ENCODE measurements at places on chromosomes 11 and 22.
A peak's percentile ranks its signal among the peaks of the same experiment; 100 is the strongest.

GRCh38 chr22:20058989-20059770 lies 20.9 kb upstream of the DGCR8 start:
- DNase-seq: no peak

DNA sequence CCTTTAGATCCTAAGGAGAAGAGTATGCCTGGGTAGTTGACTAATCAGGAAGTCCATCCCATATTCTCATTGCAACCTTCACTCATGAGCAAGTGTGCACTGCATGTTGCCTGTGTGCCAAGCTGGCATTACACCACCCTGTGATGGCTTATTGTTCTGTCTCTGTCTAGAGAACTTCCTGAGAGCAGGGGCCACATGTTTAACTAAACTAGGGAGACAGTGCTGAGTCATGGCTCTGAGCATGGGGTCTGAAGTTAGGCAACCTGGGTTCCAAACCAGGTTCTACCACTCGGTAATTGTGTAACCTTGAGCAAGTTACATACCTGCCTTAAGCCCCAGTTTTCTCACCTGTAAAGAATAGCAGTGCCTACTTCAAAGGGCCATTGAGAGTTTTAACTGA lies 39.6 kb downstream of the CSNK2A3 start:
- no peak for DNase-seq

GRCh38 chr11:12434325-12434654 lies 56.9 kb downstream of the PARVA start:
- DNase-seq: no peak

- DNase-seq: no peak
Observed at GRCh38 chr11:115153135-115153534, 351.1 kb downstream of the CADM1 start.

DNA sequence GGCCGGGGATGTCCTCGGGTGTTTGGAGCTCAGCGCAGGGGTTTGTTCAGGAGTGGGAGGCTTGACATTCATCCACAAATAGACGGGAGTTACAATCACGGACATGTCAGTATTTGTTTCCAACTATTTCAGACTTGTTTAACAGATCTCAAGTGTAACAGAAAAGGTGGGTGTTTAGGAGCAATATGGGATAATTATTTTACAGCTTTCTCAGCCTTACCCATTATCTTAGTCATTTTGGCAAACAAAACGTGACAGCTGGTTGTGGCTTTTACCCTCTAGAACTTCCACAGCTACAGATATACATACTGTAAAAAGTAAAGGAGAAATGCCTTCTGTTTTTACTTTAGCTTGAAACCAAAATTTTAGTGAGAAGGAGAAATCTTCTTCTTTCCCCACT lies 178.7 kb upstream of the TMEM45B start:
- DNase-seq: no peak

DNA sequence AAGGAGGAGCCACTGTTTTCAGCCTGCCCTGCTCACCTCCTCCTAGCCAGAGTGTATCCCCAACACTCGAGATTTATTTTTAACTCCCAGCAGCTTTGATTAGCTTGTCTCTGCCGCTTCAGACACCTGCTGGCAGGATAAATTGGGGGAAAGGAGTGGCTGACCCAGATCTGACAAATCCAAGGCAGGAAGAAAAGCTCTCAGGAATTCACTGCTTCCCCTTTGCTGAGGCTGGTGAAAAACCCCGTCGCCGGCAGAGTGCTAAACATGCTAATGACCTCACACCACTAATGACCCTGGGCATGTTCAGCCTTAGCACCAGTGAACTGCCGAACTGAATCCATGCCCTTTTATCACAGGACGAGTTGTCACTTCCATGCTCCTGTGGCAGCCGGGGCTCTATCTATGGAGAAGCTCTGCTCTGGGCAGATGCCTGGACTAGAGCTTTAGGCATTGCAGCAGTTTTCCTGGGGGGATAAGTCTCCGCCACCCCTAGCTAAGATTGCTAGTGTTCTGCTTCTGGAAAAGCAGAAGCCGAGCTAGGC lies 52.2 kb downstream of the FEZ1 start:
- DNase-seq: no peak

GRCh38 chr11:16853859-16854258 lies 115.4 kb downstream of the C11orf58 start:
- no peak for DNase-seq

GRCh38 chr11:61609000-61609979 lies 28.4 kb upstream of the SYT7 start:
- no peak for DNase-seq

- DNase-seq: no peak
Observed at GRCh38 chr22:30261134-30261533, 5.5 kb downstream of the OSM start.

- no peak for DNase-seq
Observed at GRCh38 chr22:39242595-39243438, 2.0 kb downstream of the PDGFB start.

DNA sequence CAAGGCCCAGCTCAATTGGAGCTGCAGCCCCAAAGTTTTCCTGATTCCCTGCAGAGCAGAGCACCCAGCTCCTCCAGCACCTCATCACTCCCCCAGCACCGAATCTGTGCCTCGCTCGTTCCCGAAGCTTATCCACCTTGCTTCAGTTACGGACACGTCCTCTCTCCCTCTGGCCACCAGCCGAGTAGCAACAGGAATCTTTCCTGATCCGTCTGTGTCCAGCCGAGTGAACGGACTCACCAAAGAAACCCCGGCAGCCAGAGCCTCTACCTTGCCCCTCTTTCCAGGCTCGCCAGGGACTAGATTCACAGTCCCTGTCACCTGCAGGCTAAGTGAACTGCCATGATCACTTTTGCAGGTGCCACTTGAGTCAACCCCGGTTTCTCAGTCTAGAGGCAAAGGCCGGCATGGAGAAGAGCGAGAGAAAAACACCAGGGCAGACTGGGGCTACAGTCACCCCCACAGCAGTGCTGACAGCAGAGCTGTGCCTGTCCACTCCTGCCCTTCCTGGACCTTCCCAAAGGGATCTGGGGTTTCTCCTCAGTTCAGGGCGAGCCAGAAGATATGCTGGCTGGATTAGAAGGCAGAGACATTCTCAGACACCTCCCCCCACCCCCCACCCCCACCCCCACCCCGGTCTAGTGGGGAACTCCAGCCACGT lies 32.3 kb downstream of the BID start:
- no peak for DNase-seq

DNA sequence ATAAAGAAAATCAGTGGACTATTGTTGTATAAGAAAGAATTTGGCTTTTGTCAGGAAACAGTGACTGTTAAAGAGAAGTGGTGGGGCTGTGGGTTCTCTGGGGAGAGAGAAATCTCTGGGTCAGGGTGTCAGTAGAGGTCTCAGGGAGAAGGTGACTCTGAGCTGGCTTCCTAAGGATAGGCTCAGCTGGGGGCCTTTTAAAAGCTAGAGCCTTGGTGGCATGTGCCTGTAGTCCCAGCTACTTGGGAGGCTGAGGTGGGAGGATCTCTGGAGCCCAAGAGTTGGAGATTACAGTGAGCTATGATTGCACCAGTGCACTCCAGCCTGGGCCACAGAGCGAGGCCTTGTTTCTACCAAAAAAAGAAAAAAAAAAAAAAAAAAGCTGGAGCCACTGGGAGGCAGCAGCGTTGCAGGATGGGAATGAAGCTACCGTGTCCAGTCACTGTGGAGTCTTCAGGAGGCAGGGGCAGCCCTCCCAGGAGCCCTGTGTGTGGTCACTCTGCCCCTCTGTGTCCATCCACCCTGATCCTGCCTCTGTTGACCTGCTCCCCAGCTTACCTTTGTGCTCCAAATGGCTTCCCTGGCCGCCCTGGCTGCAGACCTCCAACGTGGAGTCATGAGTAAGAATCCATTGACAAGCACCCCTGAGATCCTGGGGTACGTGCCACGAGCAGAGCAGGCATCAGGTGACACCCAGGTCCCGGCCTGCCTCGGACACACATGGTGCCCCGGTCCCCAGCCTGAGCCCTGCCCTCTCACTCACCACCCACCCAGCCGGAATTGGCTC lies 5.4 kb upstream of the MIF start:
- DNase-seq: no peak

- peak; percentile 27 for DNase-seq
Observed at GRCh38 chr11:74162681-74163467, 7.9 kb downstream of the C2CD3 start.

DNA sequence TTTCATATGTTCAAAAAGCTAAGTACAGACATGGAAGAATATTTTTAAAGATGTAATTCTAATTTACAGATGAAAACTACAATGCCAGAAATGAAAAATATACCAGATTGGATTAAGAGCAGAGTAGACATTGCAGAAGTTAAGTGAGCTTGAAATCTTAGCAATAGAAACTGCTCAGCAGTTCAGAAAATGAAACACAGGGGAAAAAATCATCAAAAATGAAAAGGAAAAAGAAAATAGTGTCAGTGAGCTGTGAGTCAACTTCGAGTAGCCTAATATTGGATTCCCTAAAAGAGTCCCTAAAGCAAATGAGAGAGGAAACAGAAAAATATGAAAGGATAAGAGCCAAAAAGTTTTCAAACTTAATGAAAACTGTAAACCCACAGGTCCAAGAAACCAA lies 25.8 kb upstream of the IL10RA start:
- no peak for DNase-seq

GRCh38 chr11:116553482-116553881 lies 219.3 kb downstream of the BUD13 start:
- DNase-seq: no peak

GRCh38 chr22:29726512-29727130 lies 6.8 kb downstream of the CABP7 start:
- DNase-seq: no peak

DNA sequence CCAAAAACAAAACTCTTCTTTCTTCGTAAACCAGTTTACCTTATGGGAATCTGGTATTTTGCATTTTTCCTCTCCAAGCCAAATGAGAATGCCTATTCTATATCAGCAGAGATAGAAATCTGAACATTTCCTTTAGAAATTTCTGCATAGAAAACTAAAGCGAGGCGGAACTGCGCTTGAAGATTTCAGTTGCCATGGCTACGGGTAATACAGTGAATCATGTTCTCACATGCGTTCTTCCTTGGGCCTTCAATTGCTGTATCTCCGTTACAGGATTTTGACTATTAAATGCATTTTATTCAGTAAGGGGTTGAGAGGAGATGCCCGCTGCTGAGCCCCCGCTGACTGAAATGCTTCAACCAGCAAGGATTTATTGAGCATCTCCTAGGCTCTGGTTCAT lies 108.2 kb upstream of the CRYBB3 start:
- no peak for DNase-seq

DNA sequence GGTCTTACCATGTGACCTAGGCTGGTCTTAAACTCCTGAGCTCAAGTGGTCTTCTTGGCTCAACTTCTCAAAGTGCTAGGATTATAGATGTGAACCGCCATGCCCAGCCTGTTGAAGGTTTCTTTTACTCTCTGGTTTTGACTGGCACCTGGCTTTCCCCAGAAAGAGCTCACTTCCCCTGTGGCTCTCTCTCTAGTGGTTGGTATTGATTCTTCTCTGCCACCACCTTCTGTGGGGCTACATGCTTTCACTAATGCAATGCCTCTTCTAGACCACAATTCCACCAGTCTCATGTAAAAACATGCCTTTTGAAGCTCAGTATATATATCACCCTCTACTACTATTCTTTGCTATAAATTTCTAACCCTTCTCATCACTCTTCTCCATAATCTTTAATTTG lies 67.2 kb downstream of the CCDC83 start:
- DNase-seq: no peak

DNA sequence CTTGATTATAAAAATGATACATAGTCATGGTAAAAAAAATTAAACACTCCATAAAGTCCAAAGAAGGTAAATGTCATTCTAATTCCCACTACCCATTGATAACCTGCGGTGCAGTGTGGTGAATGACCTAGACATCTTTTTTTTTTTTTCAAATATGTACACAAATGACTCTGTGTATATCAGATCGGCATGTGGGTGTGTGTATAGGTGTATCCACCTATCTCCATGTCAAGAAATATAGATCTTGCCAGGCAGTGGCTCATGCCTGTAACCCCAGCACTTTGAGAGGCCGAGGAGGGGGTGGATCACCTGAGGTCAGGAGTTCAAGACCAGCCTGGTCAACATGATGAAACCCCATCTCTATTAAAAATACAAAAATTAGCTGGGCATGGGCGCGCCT lies 18.4 kb upstream of the CBX6 start:
- no peak for DNase-seq

DNA sequence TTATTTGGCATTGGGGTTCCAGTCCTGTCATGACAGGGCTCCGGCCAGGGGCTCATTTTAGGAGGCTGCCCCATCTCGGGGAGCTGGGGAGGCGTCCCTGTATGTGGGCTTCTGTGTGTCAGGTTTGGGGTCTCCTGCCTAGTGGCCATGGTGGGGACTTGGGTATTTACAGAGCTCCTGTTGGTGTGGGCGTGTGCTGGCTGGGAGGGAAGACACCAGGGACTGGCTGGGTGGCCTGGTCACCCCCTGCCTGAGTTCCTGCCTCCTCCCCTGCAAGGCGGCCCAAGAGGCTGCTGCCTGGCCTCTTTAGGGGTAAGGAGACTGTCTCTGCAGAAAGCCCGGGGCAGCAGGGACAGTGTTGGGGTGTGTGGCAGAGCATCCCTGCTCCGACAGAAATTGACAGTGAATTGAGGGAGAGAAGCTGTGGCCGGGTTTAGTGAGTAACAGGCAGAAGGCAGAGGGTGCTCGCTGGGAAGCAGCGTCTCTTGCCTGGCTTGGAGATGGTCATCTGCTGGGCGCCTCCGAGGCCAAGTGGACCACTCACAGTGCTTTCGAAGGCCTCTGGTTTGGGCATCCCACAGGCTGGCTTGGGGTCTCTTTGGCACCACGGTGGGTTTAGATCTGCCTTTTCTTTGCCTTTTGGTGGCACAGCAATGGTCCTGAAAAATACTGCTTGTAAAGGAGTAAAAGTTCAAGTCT lies 40.3 kb upstream of the GRAMD4 start:
- DNase-seq: no peak

DNA sequence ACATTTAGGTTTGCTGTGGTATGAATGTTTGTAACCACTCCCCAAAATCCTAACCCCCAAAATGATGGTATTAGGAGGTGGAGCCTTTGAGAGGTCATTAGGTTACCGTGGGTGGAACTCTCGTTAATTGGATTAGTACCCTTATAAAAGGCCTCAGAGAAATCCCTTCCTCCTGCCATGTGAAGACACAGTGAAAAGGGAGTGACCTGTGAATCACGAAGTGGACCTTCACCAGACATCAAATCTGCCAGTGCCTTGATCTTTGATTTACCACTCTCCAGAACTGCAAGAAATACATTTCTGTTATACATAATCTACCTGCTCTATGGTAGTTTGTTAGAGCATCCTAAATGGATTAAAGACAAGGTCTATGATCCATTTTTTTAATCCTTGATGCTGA lies 12.6 kb upstream of the PICALM start:
- no peak for DNase-seq

- DNase-seq: no peak
Observed at GRCh38 chr11:32080361-32080980, 10.4 kb upstream of the RCN1 start.

DNA sequence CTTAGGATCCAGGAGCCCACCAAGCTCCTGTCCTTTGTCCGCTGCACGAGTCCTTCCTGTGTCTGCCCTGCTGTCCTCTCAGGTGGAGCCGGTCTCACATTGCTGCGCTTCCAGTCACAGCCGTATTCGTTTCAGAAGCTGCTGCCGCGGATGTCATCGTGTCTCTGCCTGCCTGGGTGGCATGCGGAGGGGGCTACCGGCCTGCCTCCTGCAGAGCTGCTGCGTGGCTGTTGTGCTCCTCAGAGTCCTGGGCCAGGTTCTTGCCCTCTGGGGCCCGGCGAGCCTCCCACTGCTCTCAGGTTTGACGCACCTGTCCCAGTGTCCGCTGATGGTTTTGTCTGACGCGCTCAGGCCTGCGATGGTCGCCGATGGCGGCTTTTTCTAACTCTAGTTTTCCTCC lies 254.2 kb downstream of the TBC1D22A start:
- DNase-seq: no peak

- DNase-seq: no peak
Observed at GRCh38 chr11:4167292-4167691, 72.7 kb downstream of the RRM1 start.

GRCh38 chr11:132123449-132123848 lies 753.0 kb downstream of the NTM start:
- no peak for DNase-seq

Data from GM12864 (cell line).